ENCODE measurements at places on chromosomes 3 and 15.

- DNase-seq: no peak
These were observed 266.6 kb upstream of the CTDSPL start for GRCh38 chr3:37594873-37595783.

DNA sequence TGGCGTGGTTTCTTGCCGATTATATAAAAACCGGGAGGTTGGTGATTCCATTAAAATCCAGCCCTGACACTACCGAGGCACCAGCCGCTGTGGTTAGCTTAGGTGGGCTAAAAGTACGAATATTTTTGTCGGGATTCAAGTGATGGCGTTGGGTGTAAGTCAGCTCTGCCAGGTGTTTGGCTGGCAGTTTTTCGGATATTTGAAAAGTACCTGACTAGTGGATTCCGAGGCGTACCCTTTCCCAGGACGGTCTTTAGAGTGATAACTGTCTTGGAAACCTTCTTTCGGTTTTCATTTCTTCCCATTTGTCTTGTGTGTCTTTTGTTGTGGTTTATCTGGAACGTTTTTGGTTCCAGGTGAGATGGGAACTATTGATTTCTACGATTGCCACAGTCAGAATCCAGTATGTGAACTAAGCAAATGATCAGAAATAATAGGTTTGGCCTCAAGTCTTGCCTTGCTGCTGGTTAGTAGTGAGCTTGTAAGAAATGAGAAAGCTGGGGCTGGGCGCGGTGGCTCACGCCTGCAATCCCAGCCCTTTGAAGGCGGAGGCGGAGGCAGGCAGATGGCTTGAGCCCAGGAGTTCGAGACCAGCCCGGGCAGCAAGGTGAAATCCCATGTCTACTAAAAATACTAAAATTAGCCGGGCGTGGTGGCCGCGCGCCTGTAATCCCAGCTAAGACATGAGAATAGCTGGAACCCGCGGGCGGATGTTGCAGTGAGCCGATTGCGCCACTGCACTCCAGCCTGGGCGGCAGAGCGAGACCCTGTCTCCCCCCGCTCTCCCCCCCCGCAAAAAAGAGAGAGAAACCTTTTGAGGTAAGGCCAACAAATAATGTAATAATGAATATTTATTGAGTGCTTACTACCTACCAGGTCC is 1.4 kb downstream of the FYTTD1 start:
- no peak for DNase-seq

GRCh38 chr15:32723171-32723948 is 5.6 kb downstream of the GREM1 start:
- DNase-seq: no peak

DNA sequence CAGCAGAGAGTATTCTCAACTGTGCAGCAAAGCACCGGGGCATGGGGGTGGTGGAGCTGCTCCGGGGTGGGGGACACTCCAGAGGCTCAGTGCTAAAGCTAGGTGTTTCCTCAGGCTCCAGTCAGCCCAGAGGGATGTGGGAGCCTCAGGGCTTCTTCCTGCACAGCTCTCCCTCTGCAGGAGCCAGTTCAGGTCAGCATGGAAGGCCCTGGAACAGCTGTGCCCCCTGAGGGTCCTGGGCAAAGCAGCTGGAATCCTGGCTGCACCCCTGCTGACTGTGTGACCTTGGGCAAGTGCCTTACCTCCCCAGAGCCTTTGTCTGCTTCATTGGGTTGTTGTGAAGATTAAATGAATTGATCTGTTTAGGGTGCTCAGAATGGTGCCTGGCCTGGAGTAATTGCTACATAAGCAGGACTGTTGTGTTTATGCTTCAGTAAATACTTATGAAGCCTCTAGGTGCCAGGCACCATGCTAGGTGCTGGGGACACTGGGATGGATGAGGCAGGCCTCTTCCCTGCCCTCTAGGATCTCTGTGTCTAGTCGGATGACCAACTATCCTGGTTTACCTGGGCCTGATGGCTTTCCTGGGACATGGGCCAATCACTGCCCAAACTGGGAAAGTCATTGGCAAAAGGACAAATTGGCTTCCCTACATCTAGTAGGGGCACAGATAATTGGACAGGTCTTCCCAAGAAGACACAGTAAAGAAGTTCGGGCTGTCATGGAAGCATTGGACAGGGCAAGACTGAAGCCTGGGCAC is 64.2 kb upstream of the LCTL start:
- no peak for DNase-seq

DNA sequence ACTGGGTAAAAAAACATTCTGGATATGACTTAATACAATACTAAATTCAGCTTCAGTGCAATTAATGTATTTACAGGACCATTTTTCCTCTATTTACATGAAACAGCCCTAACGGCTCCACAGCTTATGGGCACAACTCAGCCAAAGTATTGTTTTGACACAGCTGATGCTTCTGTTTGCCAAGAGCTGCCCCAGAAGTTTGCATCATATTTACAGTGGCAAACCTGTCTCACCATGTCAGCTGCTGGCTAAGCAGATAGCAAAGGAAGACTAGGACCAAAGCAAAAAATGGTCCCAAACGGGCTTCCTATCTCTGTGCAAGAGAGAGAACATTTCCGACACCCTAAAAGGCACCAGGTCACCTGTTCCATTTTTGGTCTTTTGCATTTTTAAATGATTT is 94.5 kb downstream of the ADAMTS9 start:
- DNase-seq: no peak

Measured in cortex of kidney (tissue), 1 donor.